ENCODE measurements at places on chromosomes 2 and 18.
A peak's percentile ranks its signal among the peaks of the same experiment; 100 is the strongest.

GRCh38 chr2:199903111-199903510 is 8.0 kb upstream of the C2orf69 start:
- no peak for DNase-seq

DNA sequence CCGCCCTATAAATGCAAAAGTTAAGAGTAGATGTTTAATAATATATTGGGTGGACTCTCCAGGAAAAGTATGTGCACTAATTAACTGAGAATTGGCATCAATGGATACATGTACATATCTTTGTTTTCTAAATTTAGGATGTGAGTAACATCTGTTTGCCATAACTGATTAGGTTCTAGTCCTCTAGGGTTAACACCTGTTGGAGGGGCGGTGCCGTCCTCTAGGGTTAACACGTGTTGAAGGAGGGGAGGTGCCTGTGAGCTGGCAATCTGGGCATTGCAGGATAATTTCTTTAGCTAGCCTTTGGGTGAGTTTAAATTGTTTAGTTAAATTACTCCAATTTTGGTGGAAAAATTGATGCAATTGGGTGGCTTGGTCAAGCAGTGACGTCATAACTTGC is 30.9 kb downstream of the HTR2B start:
- no peak for DNase-seq

DNA sequence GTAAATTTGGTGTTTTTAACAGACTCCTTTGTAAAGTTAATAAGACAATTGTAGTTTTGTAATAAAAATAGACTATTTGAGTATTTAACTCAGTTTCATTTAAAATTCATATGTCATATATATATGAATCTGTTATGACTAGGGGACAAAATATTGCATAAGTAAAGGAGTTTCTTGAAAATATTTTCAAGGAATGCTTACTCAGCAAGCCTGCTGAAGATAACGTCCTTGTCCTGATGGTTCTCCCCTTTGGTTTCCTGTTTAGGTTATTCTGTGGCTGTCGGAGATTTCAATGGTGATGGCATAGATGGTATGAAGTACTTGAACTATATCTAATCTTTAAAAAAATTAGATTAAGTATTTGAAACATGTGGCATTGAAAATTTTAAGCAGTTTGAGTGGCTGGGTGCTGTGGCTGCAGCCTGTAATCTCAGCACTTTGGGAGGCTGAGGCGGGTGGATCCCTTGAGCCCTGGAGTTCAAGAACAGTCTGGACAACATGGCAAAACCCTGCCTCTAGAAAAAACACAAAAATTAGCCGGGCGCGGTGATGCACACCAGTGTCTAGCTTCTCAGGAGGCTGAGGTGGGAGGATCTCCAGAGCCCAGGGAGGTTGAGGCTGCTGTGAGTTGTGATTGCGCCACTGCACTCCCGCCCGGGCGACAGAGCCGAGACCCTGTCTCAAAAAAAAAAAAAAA is 47.1 kb downstream of the ITGAV start:
- no peak for DNase-seq

DNA sequence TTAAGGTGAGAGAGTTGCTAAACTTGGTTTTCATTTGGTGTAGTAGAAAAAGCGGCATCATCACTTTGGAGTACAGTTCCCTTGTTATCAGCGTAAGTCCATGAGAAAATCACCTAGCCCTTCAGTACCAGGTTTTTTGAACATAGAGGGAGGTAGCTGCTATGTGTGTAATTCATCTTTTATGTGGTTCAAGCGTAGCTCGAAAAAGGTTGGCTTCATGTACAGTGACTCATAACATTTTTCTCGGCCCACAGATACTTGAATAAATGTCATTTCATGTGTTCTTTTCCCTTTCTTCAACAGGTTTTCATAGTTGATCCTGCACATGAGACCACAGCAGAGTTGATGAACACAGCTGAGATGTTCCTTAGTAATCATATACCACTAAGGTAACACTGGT is 43.6 kb downstream of the UGGT1 start:
- DNase-seq: no peak

- DNase-seq: no peak
Observed at GRCh38 chr2:53353135-53354114, 414.2 kb upstream of the CHAC2 start.

DNA sequence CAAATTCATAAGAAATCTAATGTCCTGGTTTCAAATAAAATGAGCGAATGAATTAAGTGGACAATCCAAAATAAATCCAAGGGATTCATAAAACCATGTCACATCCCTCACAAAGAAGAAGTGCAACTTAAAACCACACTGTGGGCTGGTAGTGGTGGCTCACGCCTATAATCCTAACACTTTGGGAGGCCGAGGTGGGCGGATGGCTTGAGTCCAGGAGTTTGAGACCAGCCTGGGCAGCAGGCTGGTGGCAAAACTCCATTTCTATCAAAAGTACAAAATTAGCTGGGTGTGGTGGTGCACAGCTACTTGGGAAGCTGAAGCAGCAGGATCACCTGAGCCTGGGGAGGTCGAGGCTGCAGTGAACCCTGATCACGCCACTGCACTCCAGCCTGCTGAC is 25.4 kb downstream of the FAM98A start:
- no peak for DNase-seq

DNA sequence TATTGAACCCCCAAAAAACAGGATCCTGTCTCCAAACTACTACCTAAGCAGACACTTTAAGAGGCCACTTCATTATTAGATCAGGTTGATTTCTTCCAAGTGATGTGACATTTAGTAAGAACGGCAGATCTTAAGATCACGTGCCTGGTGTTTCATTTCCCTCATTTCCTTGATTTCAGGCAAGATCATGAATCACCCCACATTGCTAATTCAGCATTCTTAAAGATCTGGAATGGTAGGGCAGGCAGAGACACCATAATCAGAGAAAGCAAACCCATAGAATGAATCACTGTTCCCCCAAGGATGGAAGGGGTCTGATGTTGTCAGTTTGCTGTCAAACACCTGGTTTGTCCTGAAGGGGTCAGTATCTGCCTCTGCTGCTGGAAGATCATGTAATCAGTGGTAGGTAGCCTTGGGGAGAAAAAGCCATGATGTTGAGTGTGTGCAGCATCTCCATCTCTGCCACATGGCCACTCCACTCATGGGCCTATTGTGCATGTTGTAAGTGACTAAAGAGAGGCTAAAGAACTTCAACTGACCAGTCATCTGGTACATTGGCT is 133.9 kb downstream of the ARHGAP15 start:
- no peak for DNase-seq

DNA sequence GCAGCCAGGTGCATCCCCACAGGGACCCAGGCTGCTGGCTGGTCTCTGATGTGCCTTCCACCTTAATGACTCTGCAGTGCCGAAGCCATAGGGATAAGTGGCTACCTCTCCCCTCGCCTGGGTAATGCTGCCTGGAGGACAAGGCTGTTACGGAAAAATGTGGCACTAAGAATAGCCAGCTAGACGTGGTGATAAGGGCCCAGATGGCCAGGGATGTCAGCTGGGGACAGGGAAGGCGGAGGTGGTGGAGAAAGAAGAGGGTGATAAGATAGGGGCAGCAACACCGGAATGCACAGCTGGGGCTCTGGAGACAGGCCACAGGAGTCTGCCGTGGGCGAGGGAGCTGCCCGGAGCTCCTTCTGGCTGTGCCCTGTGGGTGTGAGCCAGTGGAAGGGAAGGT is 170.6 kb downstream of the FHOD3 start:
- DNase-seq: no peak

GRCh38 chr18:11673560-11673959 is 15.5 kb upstream of the GNAL start:
- DNase-seq: no peak

DNA sequence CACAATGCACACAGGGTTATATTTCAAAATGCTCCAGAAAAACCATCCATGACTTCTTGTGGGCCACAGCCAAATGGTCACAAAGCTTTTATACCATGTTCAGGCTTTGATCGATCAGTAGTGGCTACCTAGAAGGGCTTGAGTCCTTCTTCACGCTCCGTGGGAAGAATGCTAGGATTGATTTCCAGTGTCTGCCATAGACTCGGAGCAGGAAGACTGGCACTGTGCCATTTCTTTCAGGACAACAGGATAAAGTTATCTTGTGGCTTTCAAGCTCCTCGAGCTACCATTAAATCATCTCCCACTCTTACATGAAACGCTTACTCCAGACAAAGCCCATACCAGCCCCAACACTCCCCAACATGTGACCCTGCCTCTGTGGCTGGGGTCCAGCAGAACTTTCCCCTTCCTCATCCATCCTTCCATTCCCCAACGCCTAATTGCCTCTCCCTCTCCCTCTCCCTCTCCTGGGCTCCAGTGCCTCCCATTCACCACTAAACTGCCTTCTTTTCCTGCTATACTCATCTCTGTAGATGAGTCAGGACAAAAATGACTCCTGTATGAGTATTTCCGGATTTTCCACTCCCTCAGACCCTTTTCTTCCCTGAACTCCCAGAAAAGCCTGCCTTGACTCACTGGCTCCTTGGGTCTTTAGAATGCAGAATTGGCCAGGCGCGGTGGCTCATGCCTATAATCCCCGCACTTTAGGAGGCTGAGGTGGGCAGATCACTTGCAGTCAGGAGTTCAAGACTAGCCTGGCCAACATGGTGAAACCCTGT is 40.9 kb downstream of the ADD2 start:
- DNase-seq: no peak

- no peak for DNase-seq
Observed at GRCh38 chr18:77008576-77009315, 123.8 kb downstream of the MBP start.

- no peak for DNase-seq
Observed at GRCh38 chr18:6745504-6746031, 16.1 kb downstream of the ARHGAP28 start.

DNA sequence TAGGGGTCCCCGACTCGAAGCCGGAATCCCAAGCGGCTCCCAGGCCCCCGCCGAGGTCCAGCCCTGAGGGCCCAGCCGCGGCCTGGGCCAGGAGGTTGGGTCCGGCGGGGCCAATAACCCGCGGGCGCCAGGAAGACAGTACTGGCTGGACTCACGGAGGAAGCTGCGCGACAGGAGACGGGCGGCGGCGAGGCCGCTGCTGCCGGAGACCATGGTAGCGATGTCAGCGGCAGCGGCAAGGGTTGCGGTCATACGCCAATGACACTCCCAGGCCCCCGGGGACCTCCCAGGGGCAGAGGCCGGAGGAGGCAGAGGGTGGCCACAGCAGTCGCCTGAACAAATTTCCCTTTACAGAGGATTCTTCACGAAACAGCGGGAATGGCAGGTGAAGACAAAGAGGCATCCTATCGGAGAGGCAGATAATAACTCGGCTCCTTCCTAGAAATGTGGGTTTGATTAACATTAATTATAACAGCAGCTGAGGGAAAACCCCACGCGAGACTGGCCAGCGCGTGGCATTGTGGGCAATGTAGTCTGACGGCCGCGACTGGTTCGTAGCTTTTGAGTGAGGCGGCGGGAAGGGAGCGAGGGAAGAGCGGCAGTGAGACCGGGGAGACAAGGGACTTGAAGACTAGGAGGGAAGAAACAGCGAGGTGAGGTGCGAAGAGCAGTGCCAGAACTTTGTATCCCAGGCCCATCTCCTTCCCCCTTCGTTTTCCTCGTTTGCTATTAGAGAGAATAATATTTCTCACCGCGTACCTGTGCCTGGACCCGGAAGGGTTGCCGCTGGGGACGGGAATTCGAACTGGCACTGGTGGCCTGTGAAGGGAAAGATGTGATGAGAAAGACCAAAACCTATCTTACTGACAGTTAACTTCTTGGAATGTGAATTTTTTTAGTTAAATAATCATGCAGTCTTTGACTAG is at the start of gene SUCLG1:
Gene SUCLG1 (minus strand): TSS at position 263 of the 926 bp plus-strand sequence. CDS start 11 bp downstream, at position 252.
- peak; percentile 77 for DNase-seq

- no peak for DNase-seq
Observed at GRCh38 chr2:132544006-132544630, 125.9 kb downstream of the LYPD1 start.

- DNase-seq: no peak
Observed at GRCh38 chr2:155696571-155696970, 636.0 kb downstream of the NR4A2 start.

GRCh38 chr18:64618390-64618789 is 469.5 kb upstream of the LINC00305 start:
- DNase-seq: no peak

DNA sequence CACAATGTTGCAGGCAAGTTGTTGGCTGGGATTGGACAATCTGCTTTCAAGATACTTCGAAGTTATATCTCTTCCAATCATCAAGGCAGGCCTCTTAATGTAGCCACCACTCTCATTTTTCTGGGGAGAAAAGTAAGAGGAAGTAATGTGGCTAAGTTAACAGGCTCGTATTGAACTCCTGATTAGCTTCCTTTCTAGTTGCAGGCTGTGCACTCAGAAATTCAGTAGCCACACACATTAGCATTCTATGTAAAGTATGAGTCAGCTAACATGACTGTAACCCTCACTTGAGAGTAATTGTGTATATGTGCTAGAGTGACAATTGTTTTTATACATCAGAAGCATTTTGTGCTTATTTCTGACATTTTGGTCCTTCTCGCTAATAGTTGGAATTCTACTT is 3.3 kb downstream of the TWSG1 start:
- peak; percentile 46 for DNase-seq

GRCh38 chr2:181052523-181052891 is 72.1 kb downstream of the UBE2E3 start:
- DNase-seq: no peak

DNA sequence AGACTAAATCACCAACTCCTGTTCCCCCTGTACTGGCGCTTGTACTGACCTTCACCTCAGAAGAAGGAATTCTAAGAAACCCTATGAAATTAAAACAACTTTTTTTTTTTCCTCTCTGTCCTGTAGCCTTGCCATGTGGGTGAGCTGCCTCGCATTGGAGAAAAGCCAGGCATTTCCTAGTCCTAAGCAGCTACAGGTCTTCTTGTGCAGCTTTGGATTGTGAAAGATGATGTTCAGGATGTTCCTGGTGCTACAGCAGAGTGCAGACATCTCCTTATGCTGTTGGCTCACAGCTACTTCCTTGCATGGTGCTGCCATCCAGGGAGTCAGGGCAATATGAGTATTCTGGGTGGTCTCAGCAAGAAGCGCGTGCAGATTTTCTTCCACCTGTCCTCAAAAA is 11.9 kb downstream of the PIK3C3 start:
- no peak for DNase-seq

DNA sequence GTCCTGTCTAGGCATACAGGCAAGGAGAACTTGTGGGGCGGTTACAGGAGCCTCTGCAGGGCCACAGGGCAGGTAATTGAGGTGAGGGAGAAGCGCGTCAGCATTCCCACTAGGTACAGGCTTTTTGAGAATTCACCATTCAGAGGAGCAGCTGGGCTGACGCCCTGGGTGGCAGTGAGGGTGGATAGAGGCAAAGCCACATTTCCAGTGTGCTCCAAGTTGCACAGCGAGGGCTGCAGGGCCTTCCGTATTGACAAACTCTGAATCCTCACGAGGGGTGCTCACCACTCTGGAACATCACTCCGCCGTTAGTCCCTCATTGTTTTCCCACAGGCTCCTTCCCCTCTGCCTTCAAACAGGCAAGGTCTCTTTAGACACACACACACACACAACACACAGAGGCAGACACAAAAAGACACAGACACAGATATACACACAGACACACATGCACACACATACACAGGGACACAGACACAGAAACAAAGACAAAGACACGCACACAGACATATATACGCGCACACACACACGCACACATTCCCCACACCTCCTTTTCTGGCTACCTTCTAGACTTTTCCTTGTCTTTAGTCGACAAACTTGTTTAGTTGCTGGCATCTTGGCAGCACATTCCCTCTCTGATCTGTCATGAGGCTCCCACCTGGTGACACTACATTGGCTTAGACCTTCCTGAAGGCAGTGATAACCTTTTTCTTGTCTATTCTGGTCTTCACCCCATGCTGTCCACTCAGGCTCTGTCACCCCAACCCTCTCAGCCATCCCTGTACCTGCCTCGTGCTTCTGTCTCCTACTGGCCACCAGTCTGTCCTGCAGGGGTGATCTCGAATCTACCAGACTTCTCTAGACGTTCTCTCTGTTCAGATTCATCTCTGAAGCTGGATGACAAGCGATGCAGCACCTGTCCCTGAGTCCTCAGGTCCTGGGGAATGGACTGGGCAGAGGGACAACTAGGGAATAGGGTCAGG is 136.8 kb downstream of the ALPK2 start:
- no peak for DNase-seq

Data from KG1 (cell line).